ENCODE measurements at places on chromosomes 3 and 15.

- no peak for DNase-seq
Observed at GRCh38 chr15:94099574-94099960, 131.8 kb upstream of the MCTP2 start.

DNA sequence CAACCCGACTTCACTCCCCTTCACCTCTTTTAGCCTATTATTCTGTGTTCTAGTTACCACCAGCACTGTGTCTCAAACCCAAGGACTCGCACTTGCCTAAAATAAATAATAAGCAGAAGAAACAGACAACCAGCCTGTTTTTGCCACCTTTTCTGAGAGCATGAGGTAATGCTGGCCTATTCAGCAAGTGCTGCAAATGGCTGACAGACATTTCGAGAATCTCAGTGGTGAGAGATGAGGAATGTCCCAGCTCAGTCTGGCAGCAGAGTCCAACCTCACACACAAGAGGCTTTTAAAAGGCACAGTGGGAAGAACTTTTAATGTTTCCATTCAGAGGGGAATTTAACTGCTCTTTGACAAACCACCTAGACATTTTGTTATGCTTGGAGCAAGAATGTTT is 143.3 kb upstream of the GMNC start:
- DNase-seq, result no peak

- no peak for DNase-seq
Observed at GRCh38 chr15:68732451-68732850, 88.2 kb downstream of the ANP32A start.

GRCh38 chr3:139888561-139889140 is 46.3 kb upstream of the CLSTN2 start:
- no peak for DNase-seq

DNA sequence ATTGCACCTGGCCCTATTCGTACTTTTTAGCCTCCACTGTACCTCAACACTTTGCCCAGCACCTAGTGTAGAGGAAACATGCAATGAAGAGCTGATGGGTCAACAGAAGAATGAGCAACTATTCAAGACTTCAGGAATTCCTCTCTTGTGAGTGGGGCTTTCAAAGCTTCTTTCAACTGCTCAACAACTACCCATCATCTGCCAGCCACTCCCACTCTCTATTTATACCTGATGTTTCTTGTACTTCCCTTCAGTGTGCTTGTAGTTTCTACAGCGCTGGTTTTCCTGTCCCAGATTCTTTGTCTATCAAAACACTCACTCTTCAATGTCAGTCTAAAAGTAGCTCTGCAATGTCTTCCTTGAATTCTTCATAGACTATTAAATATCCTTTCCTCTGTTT is 168.3 kb upstream of the LPP start:
- DNase-seq, result no peak

- DNase-seq, result no peak
Observed at GRCh38 chr3:48630833-48631232, 4.4 kb downstream of the SLC26A6 start.

- no peak for DNase-seq
Observed at GRCh38 chr15:81108427-81108826, 25.6 kb upstream of the CFAP161 start.

GRCh38 chr3:57152151-57153143 is 12.7 kb downstream of the IL17RD start:
- peak; percentile 44 for DNase-seq

DNA sequence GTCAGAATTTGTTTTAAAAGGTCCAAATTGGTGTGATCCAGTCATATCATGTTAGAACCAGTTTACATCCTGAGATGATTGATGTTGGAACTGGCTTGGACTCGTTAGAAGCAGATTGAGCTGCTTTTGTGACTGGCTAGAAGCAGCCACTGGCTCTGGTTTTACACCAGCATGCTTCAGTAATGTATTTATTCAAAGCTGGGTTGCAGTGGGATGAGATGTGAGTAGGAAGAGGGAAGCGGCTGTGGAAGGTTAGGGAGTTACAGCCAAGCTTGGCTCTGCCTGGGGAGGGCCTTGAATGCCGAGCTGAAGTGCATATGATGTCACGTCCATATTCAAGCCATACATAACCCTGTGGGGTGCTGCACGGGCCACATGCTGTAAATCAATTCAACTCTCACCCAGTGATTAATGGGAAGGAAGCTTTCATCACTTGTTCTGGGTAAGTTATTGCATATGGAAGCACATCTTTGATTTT is 104.0 kb upstream of the SMAD3 start:
- no peak for DNase-seq

DNA sequence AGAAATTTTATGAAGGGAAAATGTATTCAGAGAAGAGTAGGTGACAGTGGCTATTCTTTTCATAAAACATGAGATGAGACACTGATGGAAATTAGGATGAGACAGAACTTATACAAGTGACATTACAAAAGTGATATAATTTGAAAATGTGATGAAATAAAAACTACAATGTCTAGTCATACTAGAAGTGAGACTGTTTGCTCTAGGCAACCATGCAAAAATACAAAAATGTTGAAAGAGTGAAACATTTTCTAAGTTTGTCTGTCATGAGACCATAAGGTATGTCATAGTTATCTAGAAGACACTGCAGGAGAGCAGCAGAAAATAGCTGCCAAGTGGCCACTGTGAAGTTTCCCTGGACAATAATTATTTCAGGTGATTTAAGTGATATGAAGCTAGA is 459.5 kb downstream of the DIPK2A start:
- DNase-seq, result no peak

Data from femur (tissue), 1 donor.